Activated T-helper 9 cell treated with anti-CD3 and anti-CD28 coated beads, Interleukin-2, amount 50 U/mL, for 16 hours (primary cell): ENCODE measurements at places on chromosomes 13 and 19.

DNA sequence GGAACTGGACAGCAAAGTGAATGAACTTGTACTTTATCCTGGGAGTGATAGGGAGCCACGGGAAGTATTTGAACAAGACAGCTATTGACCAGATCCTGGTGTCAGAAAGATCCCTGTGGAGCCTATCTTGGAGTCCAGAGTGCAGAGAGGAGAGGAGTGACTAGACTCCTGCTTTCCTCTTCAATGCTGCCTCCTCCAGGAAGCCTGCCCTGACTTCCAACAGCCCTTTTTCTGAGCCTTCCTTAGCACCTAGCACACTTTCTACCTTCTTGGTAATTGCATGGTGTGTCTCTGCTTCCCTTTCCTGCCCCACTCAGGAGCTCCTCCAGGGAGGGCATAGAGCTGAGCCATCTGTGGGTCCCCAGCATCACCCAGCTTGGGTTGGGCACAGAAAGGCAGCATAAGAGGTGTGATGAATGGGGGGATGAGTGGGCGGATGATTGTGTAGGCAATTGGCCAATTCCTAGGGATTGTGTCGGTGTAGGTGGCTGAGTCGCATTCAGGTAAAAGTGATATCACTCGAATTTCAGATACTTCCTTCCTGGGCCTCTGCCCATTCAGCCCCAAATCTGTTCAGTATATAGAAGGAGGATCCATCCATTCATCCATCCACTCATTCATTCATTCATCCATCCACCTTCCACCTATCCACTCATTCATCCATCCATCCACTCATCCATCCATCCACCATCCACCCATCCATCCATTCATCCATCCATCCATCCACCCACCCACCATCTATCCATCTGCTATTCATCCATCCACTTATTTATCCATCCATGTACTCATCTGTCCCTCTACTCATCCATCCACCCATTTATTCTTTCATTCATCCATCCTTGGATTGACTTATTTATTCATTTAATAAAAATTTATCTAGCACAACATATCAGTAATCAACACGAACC, 26.9 kb downstream of the CYP4F22 start:
- no peak for DNase-seq

- DNase-seq = no peak
Observed at GRCh38 chr13:62850331-62850730, 1434.7 kb upstream of the PCDH20 start.

DNA sequence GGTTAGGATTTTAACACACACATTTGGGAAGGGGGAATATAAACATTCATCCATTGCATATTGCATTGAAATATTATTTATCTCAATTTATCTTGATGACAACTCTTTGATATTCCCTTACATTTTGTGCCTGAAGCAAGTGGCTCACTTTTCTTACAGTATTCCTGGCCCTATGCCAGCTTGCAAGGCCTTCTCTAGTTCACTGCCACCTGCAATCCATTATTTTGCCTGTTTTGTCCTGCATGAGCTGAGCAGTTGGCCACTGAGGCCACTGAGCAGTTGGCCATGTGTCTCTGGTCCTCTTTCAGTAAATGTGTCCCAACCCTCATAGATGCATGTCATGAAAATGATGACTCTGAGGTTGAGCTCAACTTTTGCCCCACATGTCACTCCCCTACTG, 49.8 kb downstream of the CBY2 start:
- DNase-seq = no peak

DNA sequence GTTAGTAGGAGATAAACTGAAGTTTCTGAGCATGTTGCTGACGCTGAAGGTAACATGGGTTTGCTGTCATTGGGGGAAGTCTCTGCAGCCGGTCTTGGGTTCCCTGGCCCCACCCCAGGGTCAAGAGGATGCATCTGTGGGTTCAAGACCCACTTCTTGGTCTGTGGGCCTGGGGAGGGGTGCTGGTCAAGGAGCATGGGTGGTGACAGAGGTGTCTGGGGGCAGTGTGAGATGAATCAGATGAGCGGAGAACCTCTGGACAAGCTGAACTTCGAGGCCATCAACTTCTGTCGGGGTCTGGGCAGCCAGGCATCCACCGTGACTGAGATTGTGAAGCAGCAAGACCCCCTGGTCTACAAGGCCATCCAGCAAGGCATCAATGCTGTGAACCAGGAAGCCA, 51.9 kb downstream of the ACSBG2 start:
- DNase-seq = no peak
